ENCODE measurements at places on chromosomes 7 and 10. TPM values are rescaled to one million over a fixed set of nuclear protein-coding genes. Genes with fewer than 3 reads are reported as not detected.

DNA sequence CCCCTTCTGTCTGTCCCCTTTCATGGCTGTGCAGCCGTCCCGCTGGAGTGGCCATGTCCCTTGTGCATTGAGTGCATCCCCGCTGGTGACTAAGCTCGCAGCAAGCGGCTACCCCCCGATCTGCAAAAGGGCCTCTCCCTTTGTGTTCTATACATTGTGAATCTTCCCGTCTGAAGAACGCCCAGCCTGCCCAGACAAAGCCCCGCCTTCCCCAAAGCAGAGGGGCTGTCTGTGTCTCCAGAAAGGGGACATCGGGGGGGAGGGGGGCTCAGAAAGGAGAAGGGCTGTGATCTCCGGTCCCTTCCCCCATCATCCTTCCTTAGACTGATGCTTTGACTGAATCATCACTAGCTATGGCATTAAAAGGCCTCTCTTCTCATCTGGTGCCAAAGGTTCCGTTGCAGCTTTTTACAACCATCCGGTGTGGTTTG is 11.9 kb downstream of the NPTX2 start:
- no peak for DNase-seq

DNA sequence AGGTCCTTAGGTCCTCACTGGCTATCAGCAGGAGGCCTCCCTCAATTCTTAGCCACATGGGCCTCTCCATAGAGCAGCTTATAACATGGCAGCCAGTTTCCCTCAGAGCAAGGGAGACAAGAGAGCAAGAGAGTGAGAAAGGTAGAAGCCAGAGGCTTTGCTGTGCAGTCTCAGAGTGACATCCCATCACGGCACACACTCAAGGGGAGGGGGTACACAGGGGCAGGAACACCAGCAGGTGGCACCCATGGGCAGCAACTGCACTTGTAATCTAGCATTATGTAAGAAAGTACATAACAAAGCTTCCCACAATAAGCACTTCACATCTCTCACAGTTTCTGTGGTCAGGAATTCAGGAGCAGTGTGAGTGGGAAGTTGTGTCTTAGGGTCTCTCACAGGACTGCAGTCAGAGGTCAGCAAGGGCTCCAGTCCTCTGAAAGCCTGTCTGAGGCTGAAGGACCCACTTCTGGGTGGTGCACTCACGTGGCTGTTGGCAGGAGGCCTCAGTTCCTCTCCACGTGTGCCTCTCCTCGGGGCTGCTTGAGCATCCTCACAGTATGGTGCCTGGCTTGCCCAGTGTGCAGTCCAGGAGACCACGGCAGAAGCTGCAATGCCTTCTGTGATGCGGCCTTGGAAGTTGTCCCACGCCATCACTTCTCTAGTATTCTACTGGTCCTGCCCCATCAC is 159.4 kb downstream of the OAT start:
- DNase-seq, result peak; percentile 12

The EMX2 gene
- total RNA-seq, result 2.6 TPM

DNA sequence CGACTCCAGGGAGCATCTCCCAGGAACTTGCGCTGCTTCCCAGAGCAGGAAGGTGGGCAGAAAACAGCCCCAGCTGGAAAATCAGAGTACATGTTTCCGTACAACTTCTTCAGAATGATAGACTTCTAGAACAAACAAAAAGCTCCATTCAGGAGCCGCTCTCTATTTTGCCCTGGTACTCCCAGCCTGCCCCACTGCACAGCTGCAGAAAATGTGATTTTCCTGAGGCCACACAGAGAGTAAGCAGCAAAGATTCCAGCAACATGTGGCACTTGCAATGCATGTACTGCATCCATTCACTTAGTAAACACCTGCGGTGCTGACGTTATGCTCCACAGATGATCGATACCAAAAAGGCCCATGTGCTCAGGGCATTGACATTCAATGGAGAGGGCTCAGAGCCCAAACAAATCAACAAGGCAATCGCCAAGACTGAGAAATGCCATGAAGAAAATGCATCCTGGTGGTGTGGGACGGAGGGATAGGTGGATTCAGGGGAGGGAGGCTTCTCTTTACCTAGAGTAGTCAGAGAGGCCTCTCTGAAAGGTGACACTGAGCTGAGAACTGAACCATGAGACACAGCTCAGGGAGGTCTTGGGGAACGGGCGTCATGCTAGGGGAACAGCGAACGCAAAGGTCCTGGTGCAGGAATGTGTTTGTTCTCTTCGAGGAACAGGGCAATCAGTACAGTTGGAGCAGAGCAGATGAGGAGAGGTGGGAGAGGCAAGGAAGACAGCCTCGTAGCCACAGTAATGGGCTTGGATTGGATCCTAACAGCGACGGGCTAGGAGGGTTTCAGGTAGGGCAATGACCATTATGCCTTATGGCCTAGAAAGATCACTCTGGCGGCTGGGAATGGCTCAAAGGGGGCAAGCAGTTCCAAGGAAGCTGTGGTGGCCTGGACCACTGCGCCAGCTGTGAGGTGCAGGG is 35.3 kb upstream of the DUSP5 start:
- DNase-seq, result peak; percentile 45

- no peak for DNase-seq
Measured at GRCh38 chr7:110358028-110358427, 732.9 kb upstream of the LRRN3 start.

The UNCX gene
- total RNA-seq, result 0.30 TPM

The GPNMB gene
- 0.85 TPM for total RNA-seq

DNA sequence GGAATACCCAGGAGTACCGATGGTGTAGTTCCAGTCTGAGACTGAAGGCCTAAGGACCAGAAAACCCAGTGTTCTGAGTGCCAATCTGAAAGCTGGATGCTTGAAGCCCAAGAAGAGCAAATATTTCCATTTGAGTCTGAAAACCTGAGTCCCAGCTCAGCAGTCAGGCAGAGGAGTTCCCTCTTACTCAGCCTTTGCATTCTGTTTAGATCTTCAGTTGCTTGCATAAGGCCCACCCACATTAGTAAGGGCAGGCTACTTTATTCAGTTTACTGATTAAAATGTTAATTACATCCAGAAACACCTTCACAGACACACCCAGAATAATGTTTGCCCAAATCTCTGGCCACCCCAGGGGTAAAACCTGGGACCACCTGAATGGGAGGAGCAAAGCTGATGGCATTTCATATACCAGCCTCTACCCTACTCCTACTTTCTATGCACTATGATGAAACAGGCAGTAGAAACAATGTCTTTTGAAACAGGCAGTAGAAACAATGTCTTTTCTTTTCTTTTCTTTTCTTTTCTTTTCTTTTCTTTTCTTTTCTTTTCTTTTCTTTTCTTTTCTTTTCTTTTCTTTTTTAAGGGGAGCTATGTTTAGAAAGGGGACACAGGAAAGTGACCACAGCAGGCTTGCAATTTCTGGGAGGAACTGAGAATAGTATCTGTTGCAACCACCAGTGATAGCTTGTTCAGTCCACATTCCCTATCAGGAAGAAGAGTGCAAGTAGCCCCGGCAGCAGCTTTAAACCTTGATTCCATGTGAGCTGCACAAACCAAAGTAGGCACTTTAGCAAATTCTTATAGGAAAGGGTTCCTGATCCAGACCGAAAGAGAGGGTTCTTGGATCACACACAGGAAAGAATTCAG is 30.6 kb downstream of the FAM237B start:
- no peak for DNase-seq

GRCh38 chr7:158650821-158651225 is 53.8 kb downstream of the NCAPG2 start:
- DNase-seq, result no peak

GRCh38 chr7:50538478-50538877 is 26.7 kb downstream of the DDC start:
- no peak for DNase-seq

Data from SJCRH30 (cell line).